ENCODE measurements at places on chromosomes 11 and 22.
A peak's percentile ranks its signal among the peaks of the same experiment; 100 is the strongest.

DNA sequence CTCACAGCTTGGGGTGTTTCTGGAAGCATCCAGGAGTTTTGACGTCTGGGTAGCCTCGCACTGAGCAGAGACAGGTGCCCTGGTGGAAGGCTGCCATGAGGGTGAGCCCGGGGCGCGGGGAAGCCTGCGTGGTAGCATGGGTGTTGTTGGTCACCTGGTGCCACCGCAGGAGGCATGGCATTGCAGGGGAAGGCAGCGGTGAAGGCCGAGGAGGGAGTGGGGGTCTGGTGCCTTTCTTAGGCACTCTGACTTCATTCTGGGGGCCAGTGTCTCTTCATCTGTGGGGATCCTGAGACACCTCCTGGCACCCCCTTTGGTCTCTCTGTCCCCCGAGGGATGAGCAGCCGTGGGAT lies 271.2 kb downstream of the TBC1D22A start:
- no peak for DNase-seq

GRCh38 chr22:19518635-19519034 lies 5.6 kb downstream of the CLDN5 start:
- DNase-seq, result peak; percentile 22

DNA sequence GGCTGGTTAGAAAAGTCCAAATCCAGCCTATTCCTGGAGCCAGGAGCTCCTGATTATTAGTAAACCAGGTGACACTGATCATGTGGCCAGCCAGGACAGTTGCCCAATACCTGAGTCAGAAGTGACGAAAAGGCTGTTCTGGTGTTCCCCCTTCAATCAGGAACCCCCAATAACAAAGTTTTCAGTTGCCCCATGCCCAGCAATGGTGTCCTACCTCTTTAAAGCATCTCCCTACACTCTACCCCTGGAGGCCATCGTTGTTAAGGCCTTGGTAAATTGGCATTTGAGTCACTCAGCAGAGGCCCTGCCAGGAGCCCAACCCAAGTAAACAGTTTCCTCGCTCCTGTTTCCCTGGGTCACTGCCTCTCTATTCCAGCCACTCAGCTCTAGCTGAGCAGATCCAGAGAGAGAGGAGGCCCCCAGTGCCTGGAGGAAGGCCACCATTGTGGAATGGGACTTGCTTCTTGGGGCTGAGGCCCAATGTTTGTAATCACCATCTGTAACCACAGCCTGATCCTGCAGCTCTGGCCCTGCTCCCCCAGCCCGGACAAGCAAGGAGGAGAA lies 25.0 kb downstream of the ARHGAP1 start:
- DNase-seq, result no peak

- DNase-seq, result no peak
Measured at GRCh38 chr11:106152824-106153223, 75.4 kb downstream of the AASDHPPT start.

DNA sequence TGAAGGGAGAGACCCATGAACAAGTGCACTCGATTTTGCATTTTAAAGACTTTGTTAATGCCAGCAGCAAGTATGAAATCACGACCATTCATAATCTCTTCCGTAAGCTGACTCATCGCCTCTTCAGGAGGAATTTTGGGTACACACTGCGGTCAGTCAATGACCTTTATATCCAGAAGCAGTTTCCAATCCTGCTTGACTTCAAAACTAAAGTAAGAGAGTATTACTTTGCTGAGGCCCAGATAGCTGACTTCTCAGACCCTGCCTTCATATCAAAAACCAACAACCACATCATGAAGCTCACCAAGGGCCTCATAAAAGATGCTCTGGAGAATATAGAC lies 5.9 kb downstream of the SERPIND1 start:
- no peak for DNase-seq

GRCh38 chr11:14973621-14974514 lies 1.7 kb upstream of the CALCA start:
- DNase-seq, result peak; percentile 67

DNA sequence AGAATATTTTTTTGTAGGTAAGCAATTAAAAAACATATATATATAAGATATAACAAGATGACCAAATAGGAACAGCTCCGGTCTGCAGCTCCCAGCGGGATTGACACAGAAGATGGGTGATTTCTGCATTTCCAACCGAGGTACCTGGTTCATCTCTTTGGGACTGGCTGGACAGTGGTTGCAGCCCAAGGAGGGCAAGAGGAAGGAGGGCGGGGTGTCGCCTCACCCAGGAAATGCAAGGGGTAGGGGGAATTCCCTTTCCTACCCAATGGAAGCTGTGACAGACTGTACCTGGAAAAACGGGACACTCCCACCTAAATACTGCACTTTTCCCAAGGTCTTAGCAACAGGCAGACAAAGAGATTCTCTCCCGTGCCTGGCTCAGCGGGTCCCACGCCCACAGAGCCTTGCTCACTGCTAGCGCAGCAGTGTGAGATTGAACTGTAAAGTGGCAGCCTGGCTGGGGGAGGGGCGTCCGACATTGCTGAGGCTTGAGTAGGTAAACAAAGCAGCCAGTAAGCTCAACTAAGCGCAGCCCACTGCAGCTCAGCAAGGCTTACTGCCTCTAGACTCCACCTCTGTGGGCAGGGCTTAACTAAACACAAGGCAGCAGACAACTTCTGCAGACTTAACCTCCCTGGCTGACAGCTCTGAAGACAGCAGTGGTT lies 163.8 kb downstream of the CWF19L2 start:
- DNase-seq, result no peak

- no peak for DNase-seq
Measured at GRCh38 chr11:118876286-118876685, 7.4 kb upstream of the CXCR5 start.

GRCh38 chr11:93054881-93055280 lies 85.4 kb downstream of the MTNR1B start:
- DNase-seq, result no peak

DNA sequence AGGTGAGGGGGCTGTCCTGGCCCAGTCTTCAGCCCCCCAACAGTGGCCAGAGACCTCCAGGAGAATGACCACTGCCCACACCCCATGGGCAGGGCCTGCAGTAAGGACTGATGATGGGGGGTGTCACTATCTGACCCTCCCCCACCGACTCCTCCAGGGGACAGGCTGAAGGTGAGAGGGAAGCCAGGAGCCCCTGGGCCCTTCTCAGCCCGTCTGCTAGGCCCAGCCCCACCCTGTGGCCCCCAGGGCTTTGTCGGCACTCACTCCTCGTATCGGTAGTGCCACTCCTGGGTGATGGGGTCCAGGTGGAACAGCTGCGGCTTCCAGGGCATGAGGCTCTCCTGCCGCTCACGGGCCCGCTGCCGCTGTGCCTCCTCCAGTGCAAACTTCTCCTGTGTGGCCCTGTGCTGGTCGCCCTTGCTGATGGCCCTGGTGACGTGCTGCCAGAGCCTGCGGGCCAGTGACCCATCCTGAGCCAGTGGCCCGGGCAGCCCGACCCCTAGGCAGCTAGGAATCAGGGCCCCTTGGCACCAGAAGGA lies 35.4 kb upstream of the CARS1 start:
- DNase-seq, result peak; percentile 45

- peak; percentile 60 for DNase-seq
Measured at GRCh38 chr11:134224710-134225664, 516 bp downstream of the VPS26B start.

- DNase-seq, result no peak
Measured at GRCh38 chr11:61298663-61299244, 3.6 kb upstream of the VWCE start.

DNA sequence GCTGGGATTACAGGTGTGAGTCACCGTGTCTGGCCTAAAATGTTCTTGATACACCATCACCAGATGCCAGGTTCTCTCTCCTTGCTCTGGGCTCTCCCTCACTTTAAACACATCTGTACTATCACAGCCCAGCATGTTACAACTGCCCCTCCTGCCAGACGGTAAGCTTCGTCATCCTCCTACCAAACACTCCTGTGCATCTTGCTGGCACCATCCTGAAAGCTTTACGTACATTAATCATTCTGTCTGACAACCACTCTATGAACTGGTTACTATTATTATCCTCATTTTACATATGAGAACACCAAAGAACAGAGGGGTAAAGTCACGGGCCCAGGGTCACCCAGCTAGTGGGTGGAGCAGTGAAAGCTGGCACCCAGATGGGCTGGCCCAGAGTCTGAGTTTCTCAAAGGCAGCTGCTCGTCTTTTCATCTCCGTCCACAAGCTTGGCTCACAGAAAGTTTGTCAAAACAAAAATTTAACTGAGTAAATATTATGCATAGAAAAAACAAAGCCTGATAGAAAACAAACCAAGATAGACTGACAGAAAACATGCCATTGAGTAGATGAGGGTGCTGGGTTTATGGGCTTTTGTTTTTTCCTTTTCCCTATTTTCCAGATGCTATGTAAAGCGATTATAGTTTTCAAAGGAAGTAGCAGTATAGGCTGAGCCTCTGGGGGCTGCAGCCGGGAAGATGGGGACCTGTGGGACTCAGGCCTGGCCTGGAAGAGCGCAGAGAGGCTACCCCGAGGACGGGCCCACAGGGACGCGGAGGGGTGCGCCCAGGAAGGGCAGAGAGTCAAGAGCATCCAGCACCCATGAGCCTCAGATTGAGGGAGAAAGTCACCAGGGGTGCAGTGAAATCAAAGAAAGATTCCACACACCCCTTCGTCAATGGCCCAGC lies 9.5 kb downstream of the PLA2G6 start:
- DNase-seq, result no peak

- no peak for DNase-seq
Measured at GRCh38 chr22:37273126-37273845, 9.0 kb upstream of the CYTH4 start.

DNA sequence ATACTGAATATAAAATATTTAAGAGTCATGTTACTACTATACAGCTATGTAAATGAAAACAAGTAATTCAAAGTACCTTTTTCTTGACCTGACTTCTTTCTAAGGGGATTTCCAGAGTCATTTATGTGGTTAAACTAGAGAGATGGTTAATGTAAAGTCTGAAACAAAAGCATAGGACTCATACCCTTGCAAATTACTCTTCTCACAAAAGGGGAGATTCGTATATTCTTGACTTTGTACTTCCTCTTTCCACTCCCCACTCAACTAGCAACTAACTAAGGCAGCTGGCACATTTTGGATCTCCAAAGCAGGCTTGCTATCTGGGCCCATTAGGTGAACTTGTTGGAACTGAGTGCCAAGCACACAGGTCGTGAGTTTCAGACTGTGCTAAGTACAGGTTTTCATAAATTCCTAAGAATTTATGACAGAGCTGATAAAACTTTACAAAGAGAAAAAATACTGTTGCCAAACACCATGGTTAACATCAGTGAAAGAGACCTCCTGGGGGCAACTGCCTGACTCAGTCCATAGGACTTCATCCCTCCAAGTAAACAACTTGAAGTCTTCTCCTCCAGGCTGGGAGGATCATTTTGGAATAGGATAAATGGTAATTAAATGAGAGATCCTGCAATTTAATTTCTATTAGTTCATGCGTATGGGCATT lies 77.0 kb upstream of the DDI1 start:
- DNase-seq, result no peak

GRCh38 chr11:119523539-119524157 lies 100.7 kb upstream of the THY1 start:
- DNase-seq, result no peak

DNA sequence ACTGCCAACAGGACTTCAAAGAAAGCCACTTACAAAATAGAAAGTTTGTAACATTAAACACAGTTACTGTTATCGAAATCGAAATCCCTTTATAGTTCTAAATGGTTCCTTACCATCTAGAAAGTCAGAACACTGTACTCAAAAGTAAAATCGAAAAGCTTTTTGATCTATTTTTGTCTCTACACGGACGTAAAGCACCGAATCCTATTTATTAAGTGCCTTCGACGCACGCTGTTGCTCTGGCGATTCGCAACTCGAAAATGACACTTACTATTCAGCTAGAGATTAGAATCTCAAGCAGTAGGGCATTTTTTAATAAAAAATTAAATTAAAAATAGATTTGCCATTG lies 78.3 kb downstream of the LARGE1 start:
- no peak for DNase-seq

DNA sequence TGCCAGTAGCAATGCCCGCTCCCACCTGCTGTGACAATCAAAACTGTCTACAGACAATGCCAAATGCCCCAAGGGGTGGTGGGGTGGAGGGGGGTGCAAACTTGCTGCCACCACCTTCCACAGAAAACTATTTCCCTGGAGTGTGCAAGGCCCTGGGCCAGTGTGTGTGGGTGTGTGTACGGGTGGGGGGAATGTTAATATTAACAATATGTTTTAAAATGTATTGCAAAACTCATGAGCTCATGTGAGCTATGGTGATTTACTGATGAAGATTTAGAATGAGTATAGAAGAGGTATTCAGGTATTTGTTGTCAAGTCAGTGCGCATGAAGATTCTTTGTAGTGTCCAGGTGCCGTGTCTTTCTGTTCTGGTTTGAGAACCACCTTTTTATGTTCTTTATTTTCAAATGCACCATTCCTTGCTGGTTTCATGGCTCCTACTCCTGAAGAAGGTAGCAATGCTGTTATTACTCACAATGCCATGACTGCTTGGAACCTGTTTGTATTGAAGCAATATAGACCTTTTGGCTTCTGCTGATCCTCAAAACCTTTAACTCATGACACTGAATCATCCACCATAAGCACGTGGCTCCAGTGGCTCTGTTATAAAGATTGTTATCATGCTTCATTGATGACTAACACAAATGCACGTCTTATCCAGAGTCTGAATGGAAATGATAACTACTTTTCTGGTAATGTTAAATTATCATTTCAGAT lies 29.9 kb upstream of the AQP11 start:
- no peak for DNase-seq

DNA sequence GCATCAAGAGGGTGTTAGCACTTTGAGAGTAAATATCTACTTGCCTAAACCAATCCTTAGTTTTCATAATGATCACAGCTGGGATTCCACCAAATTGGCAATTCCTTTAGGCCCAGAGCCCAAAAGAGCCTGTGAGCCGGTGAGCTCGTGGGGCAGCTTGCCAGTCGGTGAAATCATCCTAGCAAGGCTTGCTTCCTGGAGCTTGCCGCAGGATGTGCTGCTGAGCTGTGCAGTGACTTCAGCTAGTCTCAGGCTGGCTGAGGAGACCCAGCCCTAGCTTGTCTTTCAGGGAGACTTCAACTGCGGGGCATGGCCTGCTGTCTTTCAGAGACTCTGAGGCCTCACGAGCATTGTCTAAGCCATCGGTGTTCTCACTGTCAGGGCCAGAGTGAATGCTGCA lies 73.6 kb upstream of the SUSD2 start:
- no peak for DNase-seq

- no peak for DNase-seq
Measured at GRCh38 chr11:21066030-21066429, 396.6 kb downstream of the NELL1 start.

Measured in ecto neural progenitor cell (in vitro differentiated cells).